ENCODE measurements at places on chromosomes 1 and 21.

DNA sequence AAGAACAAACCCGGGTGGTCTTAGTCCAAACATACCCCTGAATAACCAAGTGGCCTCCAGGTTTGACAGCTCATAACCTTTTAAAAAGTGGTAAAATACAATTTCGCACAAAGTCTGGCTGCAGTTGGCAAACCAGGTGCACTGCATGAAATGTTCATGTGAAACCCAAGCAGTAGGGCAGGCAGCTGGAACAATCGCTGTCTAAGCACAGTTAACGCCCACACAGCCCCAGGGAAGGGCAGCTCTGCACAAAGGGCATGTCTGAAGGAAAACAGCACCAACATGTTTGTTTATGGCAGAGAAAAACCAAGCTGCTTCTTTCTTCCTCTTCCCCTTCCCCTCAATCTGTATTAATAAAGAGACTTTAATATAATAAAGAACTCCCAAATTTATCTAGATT lies 49.5 kb downstream of the KIAA1614 start:
- no peak for DNase-seq

GRCh38 chr1:151577173-151577572 lies 34.7 kb upstream of the SNX27 start:
- DNase-seq: no peak

DNA sequence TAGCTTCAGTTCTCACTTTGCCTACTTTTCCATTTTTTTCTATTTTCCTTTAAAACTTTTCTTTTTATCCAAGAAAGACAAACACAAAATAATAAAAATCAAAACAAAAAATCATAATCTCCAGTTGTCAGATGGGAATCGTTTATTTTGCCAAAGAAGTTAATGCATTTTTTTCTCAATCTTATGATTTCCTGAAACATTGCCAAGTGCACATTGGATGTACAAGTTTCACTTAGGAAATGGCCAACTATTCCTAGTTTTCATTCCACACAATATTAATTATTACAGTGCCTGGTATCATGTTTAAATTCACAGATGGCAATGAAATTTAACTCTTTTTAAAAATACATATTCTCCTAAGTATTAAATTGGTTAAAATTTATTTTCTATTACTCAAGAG lies 1050.5 kb downstream of the TTLL7 start:
- DNase-seq: no peak

DNA sequence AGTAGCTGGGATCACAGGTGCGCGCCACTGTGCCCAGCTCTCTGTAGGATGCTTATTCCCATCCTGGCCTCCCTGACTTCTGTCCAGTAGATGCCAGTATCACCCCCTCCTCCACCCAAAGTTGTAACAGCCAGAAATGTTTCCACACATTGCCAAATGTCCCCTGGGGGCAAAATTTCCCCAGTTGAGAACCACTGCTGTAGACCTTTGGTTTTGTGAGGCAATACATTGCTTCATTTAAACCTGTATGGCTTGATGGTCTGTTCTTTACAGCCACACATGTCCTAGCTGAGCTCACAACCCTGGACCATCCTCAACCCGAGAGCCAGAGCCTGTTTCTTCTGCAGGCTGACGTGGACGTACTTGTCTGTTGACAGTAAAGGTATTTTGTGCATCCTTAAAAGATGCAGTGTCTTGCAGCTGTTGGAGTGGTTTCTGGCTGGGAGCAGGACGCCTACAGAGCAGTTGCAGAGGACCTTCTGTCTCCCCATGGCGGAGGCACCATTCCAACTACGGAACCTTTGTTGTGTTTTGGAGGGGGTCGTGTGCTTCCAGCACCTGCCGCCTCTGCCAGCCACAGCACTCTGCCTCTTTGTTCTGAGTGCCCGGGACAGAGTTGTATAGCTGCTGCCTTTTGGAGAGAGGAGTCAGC lies 26.6 kb downstream of the DOP1B start:
- DNase-seq: no peak

DNA sequence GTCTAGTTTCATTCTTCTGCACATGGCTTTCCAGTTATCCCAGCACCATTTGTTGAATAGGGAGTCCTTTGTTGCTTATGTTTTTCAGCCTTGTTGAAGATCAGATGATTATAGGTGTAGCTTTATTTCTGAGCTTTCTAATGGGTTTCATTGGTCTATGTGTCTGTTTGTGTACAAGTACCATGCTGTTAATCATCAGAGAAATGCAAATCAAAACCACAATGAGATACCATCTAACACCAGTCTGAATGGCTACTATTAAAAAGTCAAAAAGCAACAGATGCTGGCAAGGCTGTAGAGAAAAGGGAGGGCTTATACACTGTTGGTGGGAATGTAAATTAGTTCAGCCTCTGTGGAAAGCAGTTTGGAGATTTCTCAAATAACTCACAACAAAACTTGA lies 321.5 kb upstream of the PTBP2 start:
- DNase-seq: no peak

DNA sequence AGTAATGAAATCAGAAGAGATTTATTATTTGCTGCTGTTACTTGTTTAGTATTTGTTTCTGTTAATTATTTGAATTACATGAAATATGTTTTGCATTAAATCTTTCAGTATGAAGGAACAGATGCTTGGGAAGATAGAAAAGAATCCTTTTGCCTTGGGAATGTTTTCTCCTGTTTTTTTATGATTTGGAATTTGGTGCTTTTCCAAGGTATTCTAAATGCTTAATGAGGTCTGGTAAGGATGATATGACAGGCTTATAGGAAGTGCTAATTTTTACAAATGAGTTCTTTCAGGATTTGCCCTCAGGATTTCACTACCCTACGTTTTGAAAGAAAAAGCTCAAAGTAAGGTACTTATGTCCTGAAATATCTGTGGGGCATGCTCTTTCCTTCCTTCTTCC lies 25.6 kb upstream of the ST6GALNAC3 start:
- no peak for DNase-seq
